ENCODE measurements at places on chromosomes 16 and 17. TPM values are rescaled to one million over a fixed set of nuclear protein-coding genes. Genes with fewer than 3 reads are reported as not detected.

The CCL23 gene
- total RNA-seq: 0.26 TPM

The TPSB2 gene
- not detected for total RNA-seq

The TRPV2 gene
- total RNA-seq: 40.8 TPM

The KLHL36 gene
- 58.0 TPM for total RNA-seq

The PYDC1 gene
- not detected for total RNA-seq
